ENCODE measurements at places on chromosomes 2 and 18.
A peak's percentile ranks its signal among the peaks of the same experiment; 100 is the strongest.

DNA sequence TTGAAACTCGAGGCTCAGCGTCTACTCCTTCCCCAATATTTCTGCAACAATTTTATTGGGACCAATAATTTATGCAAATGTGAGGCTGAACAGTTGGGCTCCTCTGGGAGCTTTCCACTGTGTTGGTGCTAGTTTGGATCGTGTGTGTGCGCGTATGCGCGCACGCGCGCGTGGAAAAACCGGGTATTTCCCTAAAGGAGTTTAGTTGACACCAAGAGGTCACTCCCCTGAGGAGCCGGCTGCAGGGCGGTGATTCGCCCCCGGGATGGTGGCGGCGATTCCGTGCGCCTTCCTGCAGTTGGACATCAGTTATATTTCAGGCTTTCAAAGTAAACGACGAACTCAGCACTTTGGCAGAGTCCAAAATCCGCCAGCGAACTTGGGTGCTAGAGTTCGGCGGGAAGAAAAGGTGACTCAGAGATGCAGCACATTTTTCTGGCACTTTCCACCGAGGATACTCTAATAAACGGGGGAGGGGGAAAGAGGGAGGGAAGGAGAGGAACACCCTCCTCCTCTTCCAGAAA lies 186.5 kb upstream of the FANCL start:
- DNase-seq = peak; percentile 79

GRCh38 chr2:20472569-20472968 lies 25.7 kb downstream of the RHOB start:
- DNase-seq = no peak

- DNase-seq = no peak
Measured at GRCh38 chr2:106053581-106053980, 140.5 kb downstream of the UXS1 start.

- no peak for DNase-seq
Measured at GRCh38 chr2:237594514-237594871, 4.0 kb upstream of the RAB17 start.

- DNase-seq = peak; percentile 67
Measured at GRCh38 chr2:111185361-111186022, 64.8 kb downstream of the BCL2L11 start.

GRCh38 chr2:219571311-219572236 lies at the start of gene OBSL1:
Gene OBSL1, minus strand, starts transcription at chr2:219571539. Its CDS starts 307 bp downstream, at chr2:219571232.
- DNase-seq = peak; percentile 87

Data from hematopoietic multipotent progenitor cell treated with erythropoietin and hydrocortisone succinate and interleukin-3 and kit ligand, for 4 days (in vitro differentiated cells).